Activated naive CD8-positive, alpha-beta T cell treated with anti-CD3 and anti-CD28 coated beads, Interleukin-2, amount 10 ng/mL, durations not matched to agents 7 days and 5 days (primary cell): ENCODE measurements at places on chromosomes 2 and 18. TPM values are rescaled to one million over a fixed set of nuclear protein-coding genes. Genes with fewer than 3 reads are reported as not detected.

DNA sequence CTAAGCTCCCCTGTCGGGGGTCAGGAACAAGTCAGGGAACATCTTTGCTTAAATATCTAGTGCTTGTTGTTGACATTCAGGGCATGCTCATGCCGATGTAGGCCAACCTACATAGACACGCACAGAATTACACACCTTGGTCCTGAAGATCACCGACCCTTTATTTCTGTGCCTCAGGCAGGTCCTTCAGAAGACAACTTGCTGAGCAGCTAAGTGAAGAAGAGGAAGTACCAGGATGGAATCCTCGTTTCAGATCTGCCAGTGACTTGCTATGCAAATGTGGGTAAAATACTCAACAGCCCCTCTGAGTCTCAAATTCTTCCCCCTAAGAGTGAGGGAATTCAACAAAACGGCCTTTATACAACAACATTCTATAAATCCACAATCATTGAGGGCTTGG, 494.7 kb downstream of the BCL11A start:
- no peak for DNase-seq
- H3K27me3 ChIP-seq, result peaks cover 5% of the 10 kb centered on the region
- no peaks in the 10 kb centered on the region for H3K4me1 ChIP-seq
- no peak overlapping the region for H3K27ac ChIP-seq

GRCh38 chr2:174004905-174005605, 39.9 kb upstream of the SP3 start:
- H3K27ac ChIP-seq, result no peak overlapping the region
- H3K4me3 ChIP-seq, result no peak overlapping the region
- H3K27me3 ChIP-seq, result peaks cover 9% of the 10 kb centered on the region
- no peaks in the 10 kb centered on the region for H3K36me3 ChIP-seq

DNA sequence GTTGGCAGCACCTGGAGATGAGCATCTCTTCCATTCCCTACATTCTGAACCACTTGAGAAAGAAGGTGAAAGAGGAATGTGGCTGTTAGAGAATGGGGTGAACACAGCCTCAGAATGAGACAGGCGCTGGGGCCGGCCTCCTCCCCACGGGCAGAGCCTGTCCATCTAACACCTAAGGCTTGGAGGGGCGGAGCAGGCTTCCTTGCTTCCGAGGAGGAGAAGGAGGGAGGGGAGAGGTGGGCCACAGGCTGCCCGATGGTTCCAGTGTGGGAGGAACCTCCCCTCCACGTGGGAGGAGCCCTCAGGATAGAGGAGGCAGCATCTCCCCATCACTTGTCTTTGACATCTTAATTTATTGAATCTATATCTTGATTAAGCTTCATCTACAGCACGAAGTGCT, 68.6 kb downstream of the CIB4 start:
- peaks cover 1% of the 10 kb centered on the region for H3K4me1 ChIP-seq
- no peak overlapping the region for H3K4me3 ChIP-seq
- H3K27ac ChIP-seq, result no peak overlapping the region
- H3K27me3 ChIP-seq, result peaks cover 18% of the 10 kb centered on the region

GRCh38 chr2:231709636-231709980, 1.3 kb downstream of the PTMA start:
- peak overlapping the region; percentile 95 for H3K4me3 ChIP-seq
- peak overlapping the region; percentile 93 for H3K27ac ChIP-seq
- DNase-seq, result peak; percentile 71
- no peaks in the 10 kb centered on the region for H3K27me3 ChIP-seq

GRCh38 chr18:35387152-35387571, 10.0 kb upstream of the ZNF396 start:
- peaks cover 29% of the 10 kb centered on the region for H3K27me3 ChIP-seq
- H3K4me1 ChIP-seq, result peaks cover 4% of the 10 kb centered on the region
- H3K27ac ChIP-seq, result no peak overlapping the region
- DNase-seq, result no peak
- no peaks in the 10 kb centered on the region for H3K36me3 ChIP-seq
- no peak overlapping the region for H3K4me3 ChIP-seq

DNA sequence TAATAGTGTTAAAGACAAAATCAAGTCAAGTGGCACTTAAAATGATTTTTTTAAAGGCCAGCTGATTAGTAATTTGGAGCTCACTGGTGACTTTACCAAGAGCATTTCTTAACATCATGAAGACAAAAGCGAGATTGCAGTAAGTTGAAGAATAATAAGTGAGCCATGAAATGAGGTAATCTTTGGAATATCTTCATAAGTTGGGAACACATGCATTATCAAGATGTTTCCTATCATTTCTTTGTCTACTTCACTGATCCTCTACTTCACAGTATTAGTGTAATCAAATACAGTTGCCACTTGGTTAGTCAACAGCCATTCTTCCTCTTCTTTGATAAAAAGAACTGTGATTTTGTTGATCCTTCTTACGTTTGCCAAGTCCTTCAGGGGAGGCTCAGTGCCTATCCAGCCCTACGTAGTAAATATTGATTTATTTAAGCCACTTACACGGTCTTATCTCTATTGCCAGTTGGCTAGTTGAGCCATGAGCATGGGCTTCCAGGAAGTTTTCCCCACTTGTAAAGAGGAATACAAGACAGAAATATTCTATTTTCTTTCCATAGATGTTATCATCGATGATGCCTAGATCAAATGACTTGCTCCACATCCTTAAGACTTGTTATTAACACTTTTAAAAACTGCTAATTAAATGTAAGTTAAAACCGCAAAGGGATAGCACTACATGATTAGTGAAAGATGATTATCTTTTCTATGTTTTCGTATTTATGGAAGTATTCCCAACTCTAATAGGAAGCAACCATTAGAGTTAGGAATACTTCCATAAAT, 46.1 kb downstream of the YES1 start:
- peaks cover 19% of the 10 kb centered on the region for H3K4me1 ChIP-seq
- H3K27me3 ChIP-seq, result no peaks in the 10 kb centered on the region
- DNase-seq, result no peak
- no peak overlapping the region for H3K27ac ChIP-seq

GRCh38 chr2:66555501-66556324, 120.8 kb downstream of the MEIS1 start:
- peaks cover 11% of the 10 kb centered on the region for H3K27me3 ChIP-seq
- DNase-seq, result no peak
- no peaks in the 10 kb centered on the region for H3K4me1 ChIP-seq
- H3K4me3 ChIP-seq, result no peak overlapping the region

- H3K4me1 ChIP-seq, result no peaks in the 10 kb centered on the region
- no peak overlapping the region for H3K4me3 ChIP-seq
- no peak for DNase-seq
- H3K27me3 ChIP-seq, result peaks cover 7% of the 10 kb centered on the region
- no peaks in the 10 kb centered on the region for H3K36me3 ChIP-seq
Measured at GRCh38 chr2:19711470-19712372, 190.1 kb downstream of the TTC32 start.

- no peak overlapping the region for H3K4me3 ChIP-seq
- no peaks in the 10 kb centered on the region for H3K4me1 ChIP-seq
- no peaks in the 10 kb centered on the region for H3K36me3 ChIP-seq
Measured at GRCh38 chr2:141782574-141782973, 348.2 kb downstream of the LRP1B start.

DNA sequence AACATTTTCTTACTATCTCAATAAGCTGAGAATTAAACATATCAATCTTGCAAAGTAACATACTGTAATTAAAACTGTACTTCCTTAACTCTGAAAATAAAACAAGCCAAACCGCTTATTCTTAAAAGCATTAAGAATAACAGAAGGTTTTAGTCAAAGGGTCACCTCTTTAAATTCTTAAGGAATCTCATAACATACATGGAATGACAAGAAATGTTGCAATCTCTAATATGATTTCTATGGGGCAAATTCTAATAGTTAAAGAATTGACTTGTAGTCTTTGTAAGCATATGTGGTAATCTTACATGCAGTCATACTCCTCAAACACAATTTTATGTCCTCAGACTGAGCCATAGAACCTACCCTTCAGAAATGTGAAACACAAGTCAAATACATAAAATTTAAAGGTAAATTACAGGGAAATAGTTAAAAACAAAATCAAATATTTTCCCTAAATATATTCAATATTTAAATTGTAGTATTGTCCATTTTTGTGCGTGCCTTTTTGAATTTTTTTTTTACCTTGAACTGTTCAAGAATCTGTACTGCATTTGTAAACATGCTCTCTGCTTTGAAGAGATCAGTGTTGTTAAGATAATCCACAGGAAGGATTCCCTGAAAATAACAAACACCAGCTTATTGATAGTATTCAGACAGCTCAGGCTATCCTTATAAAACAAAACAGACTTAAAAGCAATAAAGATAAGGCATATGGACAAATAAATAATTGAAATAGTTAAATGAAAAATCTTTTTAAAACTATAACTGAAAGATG, 48.2 kb downstream of the PIGN start:
- no peaks in the 10 kb centered on the region for H3K4me1 ChIP-seq
- H3K4me3 ChIP-seq, result no peak overlapping the region
- peaks cover 7% of the 10 kb centered on the region for H3K36me3 ChIP-seq

DNA sequence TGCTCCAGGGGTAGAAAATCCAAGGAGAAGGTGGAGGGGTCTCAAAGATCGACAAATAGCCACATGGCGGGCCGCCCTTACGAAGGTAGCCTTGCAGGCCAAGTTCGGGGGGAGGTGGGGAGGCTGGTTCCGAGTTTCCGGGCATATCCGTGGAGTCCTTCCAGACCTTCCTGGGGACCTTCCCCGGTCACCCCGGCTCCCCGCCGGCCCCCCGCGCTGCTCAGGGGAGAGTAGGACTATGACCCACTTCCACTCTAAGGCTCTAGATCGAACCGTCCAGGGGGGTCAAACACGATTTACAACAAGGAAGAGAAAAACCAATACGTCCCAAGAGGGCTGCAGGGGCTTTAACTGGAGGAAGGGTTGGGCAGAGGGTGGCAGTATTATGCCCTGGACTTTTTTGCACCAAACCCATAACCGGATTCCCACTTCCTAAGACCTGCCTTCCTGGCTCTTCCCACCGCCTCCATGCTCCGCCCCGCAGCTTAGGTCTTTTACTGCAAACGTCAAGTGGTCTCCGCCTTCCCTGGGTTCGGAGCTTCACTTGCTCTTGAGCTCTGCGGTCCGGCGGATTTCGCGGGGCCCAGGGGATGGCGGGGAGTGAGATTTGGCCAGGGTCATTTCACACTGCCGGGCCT, 779 bp upstream of the LYPD6 start:
- no peaks in the 10 kb centered on the region for H3K36me3 ChIP-seq
- peaks cover 55% of the 10 kb centered on the region for H3K27me3 ChIP-seq
- peaks cover 1% of the 10 kb centered on the region for H3K4me1 ChIP-seq
- DNase-seq, result peak; percentile 27
- H3K4me3 ChIP-seq, result peak overlapping the region; percentile 51

GRCh38 chr2:212181646-212182045, 357.0 kb downstream of the ERBB4 start:
- no peak overlapping the region for H3K27ac ChIP-seq
- H3K27me3 ChIP-seq, result no peaks in the 10 kb centered on the region
- H3K36me3 ChIP-seq, result no peaks in the 10 kb centered on the region
- no peak for DNase-seq

DNA sequence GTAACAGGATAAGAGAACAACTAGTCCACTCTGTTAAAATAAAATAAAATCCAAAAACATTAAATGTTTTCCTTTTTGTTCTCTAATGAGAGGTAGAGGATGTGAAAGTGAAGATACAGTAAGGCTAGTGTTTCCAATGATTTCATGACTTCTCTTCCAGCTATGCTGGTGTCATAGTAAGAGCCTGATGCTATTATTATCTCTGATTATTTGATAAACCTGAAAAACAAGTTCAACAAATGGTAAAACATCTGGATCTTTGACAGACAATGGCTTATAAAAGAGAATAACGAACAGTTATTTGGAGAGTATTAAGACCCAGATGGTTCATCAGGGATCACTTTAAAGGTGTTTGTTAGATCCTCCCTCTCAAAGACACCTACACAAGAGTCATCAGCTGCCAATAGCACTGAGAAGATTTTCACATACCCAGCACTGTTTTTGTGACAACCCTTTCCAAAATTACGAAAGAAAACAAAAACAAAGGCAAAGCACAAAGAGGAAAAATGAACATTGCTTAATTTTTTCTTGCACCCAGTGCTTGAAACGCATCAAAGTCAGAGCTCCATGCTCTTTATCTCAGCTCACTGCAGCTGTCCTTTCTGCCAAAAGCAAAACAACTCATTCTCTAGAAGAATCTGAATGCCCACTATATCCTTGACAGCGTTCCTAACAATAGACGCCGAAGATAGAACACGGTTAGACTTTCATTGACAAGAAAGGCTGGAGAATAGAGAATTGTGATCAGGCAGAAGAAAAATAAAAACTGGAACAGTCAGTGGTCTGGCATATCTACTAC, 168.6 kb downstream of the SLC8A1 start:
- H3K27ac ChIP-seq, result no peak overlapping the region
- no peak for DNase-seq
- H3K36me3 ChIP-seq, result no peaks in the 10 kb centered on the region

GRCh38 chr2:238655198-238655860, 192.6 kb upstream of the TWIST2 start:
- no peaks in the 10 kb centered on the region for H3K4me1 ChIP-seq
- no peak overlapping the region for H3K4me3 ChIP-seq
- H3K36me3 ChIP-seq, result no peaks in the 10 kb centered on the region
- no peak overlapping the region for H3K27ac ChIP-seq

DNA sequence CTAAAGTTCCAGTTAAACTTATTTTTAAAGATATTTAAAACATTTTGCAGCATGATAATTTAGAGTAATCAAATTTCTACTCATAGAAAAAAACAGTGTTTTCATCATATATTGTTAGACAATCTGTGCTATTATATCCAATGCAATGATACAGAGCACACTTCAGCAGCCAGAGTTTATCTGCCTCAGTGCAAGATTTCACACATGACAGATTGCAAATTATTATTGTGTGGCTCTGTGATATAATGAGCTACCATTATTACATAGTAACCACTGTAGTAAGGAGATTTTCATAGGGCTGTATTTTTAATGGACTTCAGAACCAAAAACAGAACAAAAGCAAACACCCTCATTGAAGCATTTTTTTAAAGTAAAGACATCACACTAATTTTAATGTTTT, 762.4 kb downstream of the DSC3 start:
- no peak overlapping the region for H3K27ac ChIP-seq
- no peak overlapping the region for H3K4me3 ChIP-seq
- H3K27me3 ChIP-seq, result no peaks in the 10 kb centered on the region

- H3K36me3 ChIP-seq, result no peaks in the 10 kb centered on the region
- peaks cover 17% of the 10 kb centered on the region for H3K27me3 ChIP-seq
- H3K27ac ChIP-seq, result no peak overlapping the region
- DNase-seq, result no peak
Measured at GRCh38 chr2:11055679-11056215, 99.5 kb upstream of the SLC66A3 start.

- no peaks in the 10 kb centered on the region for H3K36me3 ChIP-seq
- H3K27me3 ChIP-seq, result peaks cover 10% of the 10 kb centered on the region
- no peak overlapping the region for H3K4me3 ChIP-seq
Measured at GRCh38 chr2:218708086-218708485, 2.5 kb upstream of the TTLL4 start.

The IMPA2 gene
- 15.4 TPM for total RNA-seq

The TNFAIP6 gene
- not detected for total RNA-seq

The ATRAID gene
- total RNA-seq, result 84.6 TPM

The TBR1 gene
- total RNA-seq, result not detected

The MBP gene
- total RNA-seq, result 138 TPM

The ZNF385B gene
- total RNA-seq, result not detected

The FAP gene
- not detected for total RNA-seq

The POMC gene
- total RNA-seq, result 6.1 TPM

The GALR1 gene
- not detected for total RNA-seq

The PDCD1 gene
- total RNA-seq, result 5.4 TPM

The MC2R gene
- total RNA-seq, result not detected
